ENCODE measurements at places on chromosomes 6 and 20. TPM values are rescaled to one million over a fixed set of nuclear protein-coding genes. Genes with fewer than 3 reads are reported as not detected.

- DNase-seq, result no peak
Measured at GRCh38 chr20:21548390-21549035, 34.6 kb upstream of the NKX2-2 start.

GRCh38 chr6:9408402-9409117 lies 973.2 kb upstream of the SLC35B3 start:
- no peak for DNase-seq

DNA sequence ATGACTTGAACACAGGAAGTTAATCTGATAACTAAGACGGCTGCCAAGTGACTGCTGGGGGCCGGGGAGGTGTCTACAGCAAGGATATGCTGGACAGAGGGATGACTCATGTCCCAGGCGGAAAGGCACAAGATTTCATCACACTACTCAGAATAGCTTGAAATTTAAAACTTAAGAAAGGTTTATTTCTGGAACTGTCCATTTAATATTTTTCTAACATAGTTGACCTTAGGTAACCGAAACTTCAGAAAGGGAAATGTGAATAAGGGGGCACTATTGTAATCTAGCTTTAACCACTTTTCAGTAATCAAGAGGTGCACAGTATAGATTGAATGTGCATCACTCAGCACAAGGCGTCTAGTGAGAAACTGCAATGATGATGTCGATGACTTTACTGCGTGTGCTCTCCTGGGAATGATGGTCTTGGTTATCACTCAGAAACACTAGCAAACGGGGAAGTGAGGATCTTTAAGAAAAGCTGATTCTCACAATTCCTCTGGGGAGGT lies 171.5 kb downstream of the QKI start:
- DNase-seq, result no peak

DNA sequence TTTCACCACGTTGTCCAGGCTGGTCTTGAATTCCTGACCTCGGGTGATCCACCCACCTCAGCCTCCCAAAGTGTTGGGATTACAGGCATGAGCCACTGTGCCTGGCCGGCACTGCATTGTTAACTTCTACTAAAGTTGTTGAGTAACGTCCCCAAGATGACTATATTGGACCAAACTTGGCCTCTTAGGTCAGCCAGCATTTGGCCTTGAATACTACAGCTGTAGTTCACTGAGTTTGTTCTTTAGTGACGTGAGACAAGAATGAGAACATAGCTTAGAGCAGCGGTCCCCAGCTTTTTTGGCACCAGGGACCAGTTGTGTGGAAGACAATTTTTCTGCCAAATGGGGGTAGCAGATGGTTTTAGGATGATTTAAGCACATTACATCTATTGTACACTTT lies 237.1 kb downstream of the TBC1D7 start:
- no peak for DNase-seq

DNA sequence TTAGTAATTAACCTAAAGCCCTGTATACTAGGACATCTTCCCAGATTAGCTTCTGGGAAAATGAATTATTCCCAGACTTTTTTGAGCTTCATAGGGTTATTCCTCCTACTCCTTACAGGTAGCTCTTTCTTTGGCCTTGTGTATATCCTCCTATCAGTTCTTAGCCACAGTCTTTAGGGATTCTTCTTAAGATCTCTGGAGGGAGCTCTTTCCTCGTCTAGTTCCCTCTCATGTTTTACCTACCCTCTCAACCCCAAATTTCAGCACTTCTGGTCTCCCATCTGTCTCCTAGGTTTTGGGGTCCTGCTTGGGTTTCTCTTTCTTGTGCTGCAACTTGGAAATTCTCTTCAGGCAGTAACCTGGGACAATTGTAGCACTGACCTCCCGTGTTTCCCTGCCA lies 46.4 kb upstream of the SLC35B3 start:
- DNase-seq, result no peak

The TGM2 gene
- 193 TPM for total RNA-seq

DNA sequence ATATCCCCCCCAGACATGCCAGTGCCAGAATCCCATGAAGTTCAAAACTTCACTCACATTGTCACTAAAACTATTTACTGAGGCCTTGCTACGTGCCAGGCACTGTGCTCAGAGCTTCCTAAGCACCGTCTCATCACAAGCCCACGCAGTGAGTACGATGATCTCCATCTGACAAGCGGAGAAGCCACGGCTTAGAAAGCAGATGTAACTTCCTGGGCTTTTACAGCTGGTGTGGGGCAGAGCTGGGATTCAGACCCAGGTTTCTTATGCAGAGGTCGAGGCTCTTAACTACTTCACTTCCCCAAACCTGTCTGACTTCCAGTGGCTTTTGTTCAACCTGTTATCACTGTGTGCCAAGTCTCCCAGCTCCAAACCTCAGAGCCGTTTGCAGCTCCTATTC lies 8.3 kb downstream of the MDGA1 start:
- DNase-seq, result no peak

- DNase-seq, result no peak
Measured at GRCh38 chr20:1955217-1955616, 38.6 kb downstream of the PDYN start.

DNA sequence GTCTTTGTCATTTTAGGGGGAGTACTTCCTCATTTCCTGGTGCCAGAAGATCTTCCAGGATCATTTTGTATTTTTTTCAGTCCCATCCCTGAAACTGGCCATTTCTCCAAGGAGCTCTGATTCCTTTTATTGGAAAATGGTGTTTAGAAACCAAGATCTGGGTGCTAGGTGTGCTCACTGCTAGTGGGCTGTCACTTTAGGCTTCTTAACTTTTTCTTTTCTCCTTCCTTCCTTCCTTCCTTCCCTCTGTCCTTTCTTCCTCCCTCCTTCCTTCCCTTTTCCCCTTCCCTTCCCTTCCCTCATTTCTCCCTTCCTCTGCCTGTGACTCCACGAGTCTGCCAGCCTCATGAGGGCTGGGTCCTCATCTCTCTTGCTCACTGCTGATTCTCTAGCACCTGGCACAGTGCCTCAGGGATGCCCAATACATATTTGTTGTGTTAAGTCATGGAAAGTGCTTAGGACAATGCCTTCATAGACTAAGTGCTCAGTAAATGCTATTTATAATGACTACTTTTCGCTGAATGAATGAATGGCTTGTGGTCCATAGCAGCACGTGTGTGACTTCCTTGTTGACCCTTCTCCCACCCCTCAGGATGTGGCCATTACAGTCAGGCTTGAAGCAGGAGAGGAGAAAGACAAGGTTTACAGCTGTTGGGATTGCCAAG lies 36.9 kb downstream of the APCDD1L start:
- DNase-seq, result no peak

GRCh38 chr6:129317931-129318820 lies 391.8 kb downstream of the ARHGAP18 start:
- no peak for DNase-seq

The CRISP2 gene
- total RNA-seq, result not detected

GRCh38 chr6:43895656-43896328 lies 125.8 kb downstream of the VEGFA start:
- DNase-seq, result no peak

DNA sequence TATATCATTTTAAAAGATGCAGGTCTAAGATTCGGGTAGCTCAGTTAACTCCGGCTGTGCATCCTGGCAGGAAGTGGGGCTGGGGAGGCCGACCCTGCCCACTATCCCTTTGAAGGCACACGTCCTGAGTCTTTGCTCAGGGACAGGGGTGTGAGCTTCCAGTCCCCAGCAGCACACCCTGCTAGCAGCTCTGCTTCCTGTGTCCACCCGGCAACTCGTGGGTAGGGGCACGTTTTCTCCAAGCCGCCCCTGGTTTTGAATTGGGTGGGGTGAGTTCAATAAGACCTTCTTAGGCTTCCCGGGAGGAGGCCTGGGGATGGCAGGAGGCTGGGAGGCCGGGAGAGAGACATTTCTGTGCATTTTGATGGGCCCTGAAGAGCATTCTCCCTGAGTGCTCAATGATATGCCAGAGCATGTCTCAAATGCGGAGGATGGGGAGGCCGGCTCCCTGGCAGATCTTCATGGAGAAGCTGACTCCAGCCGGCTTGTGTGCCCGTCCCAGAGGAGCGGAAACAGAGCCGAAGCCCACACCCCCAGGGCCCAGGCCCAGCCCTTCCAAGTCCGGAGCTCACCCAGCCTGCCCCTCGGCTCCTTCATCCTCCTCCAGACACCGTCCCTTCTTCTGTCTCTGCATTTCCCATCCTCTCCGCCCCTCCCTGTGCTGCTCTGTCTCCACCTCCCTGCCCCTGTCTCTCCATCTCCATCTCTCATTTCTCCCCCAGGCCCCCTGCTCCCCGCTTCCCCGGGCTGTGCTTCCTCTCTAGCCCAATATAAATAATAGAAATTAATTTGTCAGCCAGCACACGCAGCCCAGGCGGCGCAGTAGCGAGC lies 36.3 kb upstream of the ZFAND3 start:
- no peak for DNase-seq

DNA sequence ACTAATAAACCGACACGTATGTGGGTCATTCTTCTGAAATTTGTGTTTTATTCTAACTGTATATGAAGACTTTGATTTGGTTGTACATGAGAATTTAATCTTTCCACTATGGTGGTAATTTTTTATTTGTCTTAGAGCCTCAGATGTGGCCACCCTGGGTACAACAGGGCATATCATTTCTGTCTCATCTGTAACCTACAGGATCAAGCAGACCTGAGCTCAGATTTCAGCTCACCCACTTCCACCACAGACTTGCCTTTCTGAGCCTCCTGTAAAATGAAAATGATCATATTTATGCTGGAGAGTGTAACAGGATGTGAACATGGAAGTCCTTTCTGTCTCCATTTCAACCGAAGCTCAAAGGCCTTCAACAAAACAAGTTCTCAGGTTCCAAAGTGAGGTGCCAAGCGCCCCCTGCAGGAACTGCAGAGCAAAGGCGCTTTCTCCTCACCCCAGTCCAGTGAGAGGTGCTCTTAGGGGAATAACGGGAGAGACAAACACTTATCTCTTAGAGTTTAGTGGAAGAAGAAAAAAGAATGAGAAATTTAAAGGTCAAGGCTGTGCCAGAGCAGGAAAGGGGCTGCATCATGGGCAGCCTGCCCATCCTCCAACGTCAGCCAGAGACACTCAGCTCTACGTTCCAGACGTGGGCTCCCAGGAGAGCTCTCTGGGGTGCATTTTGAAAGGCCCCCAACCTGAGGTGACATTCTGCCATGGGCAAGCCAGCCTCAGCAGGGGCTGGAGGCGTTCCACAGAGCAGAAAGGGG lies 23.0 kb upstream of the CD24 start:
- peak; percentile 48 for DNase-seq

GRCh38 chr6:1678201-1678600 lies 68.5 kb downstream of the FOXC1 start:
- DNase-seq, result no peak

- no peak for DNase-seq
Measured at GRCh38 chr20:9015984-9016324, 52.9 kb upstream of the PLCB4 start.

Data from left lobe of liver (tissue), 2 donors.